ENCODE measurements at places on chromosomes 16 and 17. TPM values are rescaled to one million over a fixed set of nuclear protein-coding genes. Genes with fewer than 3 reads are reported as not detected.

DNA sequence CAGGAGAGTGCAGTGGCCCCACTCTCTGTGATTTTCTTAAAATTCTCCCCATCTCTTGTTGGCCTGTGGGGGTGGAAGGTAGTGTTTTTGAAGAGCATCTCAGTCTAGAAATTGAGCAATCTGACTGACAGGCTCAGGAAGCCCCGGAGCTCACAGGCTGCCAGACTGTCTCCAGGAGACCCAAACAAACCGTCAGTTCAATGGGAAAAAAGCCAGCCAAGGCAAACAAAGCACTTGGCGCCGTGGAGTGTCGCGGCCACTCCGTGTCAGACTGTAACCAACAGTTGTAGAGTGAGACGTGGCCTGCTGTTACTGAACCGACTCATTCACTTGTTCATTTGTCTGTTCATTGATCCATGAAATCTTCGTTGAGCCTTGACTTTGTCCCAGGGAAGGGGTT, 33.7 kb downstream of the RGS9 start:
- DNase-seq = no peak

GRCh38 chr17:12693640-12694039, 27.9 kb downstream of the MYOCD start:
- no peak for DNase-seq

- no peak for DNase-seq
Observed at GRCh38 chr16:85171759-85172454, 59.6 kb upstream of the CIBAR2 start.

DNA sequence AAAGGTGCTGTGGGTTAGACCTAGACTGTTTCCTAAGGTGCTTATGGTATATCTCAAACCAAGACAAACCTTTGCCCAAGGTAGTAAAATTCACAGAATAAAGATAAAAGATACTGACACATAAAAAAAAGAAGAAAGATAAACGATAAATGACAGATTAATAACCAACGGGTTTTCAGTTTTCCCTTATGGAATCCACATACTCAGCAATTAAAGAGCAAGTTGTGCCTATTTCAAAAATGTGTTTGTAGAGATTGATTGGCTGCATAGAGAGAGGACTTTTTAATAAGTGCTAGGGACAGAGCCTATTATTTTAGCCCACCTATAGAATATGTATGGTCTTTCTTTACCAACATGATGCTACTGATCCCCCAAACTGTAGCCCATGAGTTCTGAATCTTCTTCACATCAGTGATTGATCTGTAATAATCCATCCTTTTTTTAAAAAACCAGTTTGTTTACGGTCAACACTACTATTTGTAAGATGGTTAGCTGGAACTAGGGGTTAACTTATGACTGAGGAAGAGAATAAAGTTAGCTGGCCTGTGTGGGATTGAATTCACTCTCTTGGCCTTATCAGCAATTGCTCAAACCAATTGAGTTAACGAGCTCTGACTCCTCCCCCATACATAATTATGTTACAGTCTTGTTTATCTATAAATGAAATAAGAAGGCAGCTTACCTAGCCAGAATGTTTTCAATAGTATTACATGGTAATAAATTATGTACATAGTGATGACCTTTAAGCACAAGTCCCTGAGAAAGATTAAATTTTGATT, 53.8 kb downstream of the SNX11 start:
- no peak for DNase-seq

The CDRT15 gene
- polyA plus RNA-seq = 0.60 TPM

The MYH2 gene
- 83.0 TPM for polyA plus RNA-seq

The SLC5A10 gene
- 0.08 TPM for polyA plus RNA-seq

The SNX20 gene
- 0.94 TPM for polyA plus RNA-seq

The CYBA gene
- 52.9 TPM for polyA plus RNA-seq

The GSDMA gene
- polyA plus RNA-seq = 0.08 TPM
